IMR-90 (cell line): ENCODE measurements at places on chromosomes 5 and 9. TPM values are rescaled to one million over a fixed set of nuclear protein-coding genes. Genes with fewer than 3 reads are reported as not detected.

DNA sequence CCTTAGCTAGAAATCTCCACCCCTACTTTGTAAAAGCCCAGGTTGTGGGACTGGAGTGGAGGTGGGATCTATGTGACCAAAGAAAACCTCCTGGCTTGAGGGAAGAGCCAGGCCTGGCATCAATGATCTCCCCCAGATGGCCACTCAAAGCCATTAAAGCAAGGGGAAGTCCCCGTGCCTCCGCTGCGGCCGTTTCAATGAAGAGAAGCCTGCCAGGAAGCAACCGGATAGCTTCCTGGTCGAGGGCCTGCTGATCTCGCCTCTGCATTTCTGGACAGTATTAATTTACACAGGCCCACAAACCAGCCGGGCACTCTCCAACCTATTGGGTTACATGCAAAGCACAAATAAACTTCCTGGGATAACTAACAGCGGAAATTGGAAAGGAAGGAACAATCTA is 160.5 kb upstream of the MSX2 start:
- DNase-seq, result peak; percentile 32

Gene CPLANE1
- 17.9 and 19.7 TPM in 2 replicates for total RNA-seq

DNA sequence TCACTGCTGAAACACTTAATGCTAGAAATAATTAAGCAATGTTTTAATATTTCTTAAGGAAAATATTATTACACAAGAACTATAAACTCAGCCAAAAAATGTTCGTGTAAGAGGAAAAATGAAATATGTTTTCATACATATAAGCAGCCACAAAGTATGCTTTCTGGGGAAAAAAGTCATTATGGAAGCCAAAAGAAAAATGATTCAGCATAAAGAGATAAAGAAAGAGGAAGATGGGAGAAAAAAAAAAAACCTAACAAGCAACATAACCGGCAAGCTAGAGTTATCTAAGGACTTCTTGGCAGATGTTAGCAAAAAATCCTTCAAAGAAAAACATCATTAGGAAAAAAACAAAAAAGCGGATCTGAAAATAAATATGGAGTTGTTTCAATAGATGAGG is 179.1 kb downstream of the MUSK start:
- peak; percentile 60 for DNase-seq

- no peak for DNase-seq
These were observed 64.6 kb downstream of the ADAMTS12 start for GRCh38 chr5:33827018-33827707.

DNA sequence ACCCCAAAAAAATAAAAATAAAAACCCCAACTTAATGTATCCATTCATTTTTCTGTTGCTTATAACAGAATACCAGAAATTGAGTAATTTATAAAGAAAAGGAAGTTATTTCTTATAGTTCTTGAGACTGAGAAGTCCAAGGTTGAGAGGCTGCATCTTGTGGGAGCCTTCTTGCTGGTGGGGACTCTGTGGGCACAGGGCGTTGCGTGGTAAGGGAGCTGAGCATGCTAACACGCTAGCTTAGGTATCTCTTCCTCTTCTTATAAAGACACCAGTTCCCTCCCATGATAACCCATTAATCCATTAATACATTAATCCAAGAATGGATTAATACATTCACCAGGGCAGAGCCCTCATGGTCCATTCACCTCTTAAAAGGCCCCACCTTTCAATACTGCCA is 150.9 kb downstream of the ZSWIM6 start:
- no peak for DNase-seq

Gene PDLIM7
- 70.4 and 72.5 TPM in 2 replicates for total RNA-seq

GRCh38 chr9:124754289-124754688 is 16.8 kb downstream of the NR6A1 start:
- peak; percentile 55 for DNase-seq

GRCh38 chr9:126528111-126528510 is 85.6 kb upstream of the LMX1B start:
- no peak for DNase-seq

GRCh38 chr5:134146651-134147518 is 29.9 kb downstream of the SKP1 start:
- peak; percentile 47 for DNase-seq

Gene PCDHGC5
- 2.5 and 2.9 TPM in 2 replicates for total RNA-seq

Gene TNC
- 170 and 192 TPM in 2 replicates for total RNA-seq
